ENCODE measurements at places on chromosomes 16 and 17.
A peak's percentile ranks its signal among the peaks of the same experiment; 100 is the strongest.

- no peak for DNase-seq
Measured at GRCh38 chr17:50180111-50180510, 14.3 kb downstream of the SGCA start.

DNA sequence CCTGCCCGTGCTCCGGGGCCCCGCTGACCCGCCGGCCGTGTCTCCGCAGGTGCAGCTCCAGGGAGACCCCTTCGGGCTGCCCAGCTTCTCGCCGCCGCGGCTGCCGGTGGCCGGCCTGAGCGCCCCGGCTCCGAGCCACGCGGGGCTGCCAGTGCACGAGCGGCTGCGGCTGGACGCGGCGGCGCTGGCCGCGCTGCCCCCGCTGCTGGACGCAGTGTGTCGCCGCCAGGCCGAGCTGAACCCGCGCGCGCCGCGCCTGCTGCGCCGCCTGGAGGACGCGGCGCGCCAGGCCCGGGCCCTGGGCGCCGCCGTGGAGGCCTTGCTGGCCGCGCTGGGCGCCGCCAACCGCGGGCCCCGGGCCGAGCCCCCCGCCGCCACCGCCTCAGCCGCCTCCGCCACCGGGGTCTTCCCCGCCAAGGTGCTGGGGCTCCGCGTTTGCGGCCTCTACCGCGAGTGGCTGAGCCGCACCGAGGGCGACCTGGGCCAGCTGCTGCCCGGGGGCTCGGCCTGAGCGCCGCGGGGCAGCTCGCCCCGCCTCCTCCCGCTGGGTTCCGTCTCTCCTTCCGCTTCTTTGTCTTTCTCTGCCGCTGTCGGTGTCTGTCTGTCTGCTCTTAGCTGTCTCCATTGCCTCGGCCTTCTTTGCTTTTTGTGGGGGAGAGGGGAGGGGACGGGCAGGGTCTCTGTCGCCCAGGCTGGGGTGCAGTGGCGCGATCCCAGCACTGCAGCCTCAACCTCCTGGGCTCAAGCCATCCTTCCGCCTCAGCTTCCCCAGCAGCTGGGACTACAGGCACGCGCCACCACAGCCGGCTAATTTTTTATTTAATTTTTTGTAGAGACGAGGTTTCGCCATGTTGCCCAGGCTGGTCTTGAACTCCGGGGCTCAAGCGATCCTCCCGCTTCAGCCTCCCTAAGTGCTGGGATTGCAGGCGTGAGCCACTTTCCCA is 5.9 kb downstream of the CTF1 start:
- peak; percentile 62 for DNase-seq

GRCh38 chr17:81706757-81707624 is 3.8 kb downstream of the MRPL12 start:
- DNase-seq = no peak

GRCh38 chr17:57337390-57337789 is 81.1 kb downstream of the MSI2 start:
- no peak for DNase-seq

GRCh38 chr16:20289571-20289970 is 37.7 kb downstream of the GP2 start:
- no peak for DNase-seq

DNA sequence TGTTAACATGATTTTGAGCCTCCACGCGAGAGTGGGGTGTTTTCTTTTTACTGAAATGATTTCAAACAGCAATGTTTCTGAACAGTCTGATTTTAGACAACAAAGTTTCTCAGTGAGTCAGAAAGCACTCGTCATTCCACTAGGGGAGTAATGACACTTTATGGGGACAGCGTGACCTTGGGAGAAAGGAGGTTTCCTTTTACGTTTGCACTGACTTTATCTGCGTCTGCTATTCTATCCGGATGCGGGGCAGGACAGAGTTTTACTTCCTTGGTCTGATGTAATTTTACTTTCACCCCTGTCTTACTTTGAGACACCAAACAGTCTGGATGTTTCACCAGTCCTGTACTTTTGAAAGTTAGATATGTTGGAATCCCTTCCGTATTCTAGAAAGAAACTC is 20.7 kb downstream of the SLC47A1 start:
- DNase-seq = no peak

GRCh38 chr16:19084139-19084538 is 16.7 kb downstream of the COQ7 start:
- DNase-seq = no peak

DNA sequence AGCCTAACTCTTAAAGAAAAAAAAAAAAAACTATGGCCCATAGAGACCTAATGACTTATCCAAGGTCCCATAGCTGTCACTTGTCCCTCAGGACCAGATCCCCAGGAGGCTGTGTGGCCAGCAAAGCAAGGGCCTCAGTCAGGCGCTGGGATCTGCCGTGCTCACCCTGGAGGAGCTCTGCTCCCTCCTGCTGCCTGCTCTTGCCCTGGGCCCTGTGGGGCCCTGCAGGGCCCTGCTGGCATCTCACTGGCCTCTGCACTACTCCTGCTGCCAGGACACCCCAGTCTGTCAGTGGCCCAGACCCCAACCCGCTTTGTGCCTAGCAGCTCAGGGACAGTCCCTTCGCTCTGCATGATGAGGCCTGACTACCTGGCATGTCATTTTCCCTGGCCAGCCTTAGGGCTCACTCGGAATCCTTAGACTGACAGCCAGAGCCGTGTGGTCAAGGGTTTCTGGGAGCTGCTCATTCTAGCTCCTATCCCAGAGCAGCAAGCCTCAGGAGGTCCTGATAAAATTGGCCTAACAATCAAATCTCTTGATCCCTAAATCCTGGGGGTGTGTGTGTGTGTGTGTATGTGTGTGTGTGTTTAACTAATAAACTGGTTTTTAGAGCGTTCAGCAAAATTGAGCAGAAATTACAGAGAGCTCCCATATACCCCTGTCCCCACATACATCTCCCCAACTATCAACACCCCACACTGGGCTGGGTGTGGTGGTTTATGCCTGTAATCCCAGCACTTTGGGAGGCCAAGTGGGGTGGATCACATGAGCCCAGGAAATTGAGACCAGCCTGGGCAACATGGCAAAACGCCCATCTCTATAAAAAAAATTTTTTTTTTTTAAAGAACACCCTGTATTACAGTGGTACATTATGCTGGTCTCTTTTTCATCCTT is 21.7 kb downstream of the KATNIP start:
- no peak for DNase-seq

- DNase-seq = no peak
Measured at GRCh38 chr17:57396511-57396921, 140.2 kb downstream of the MSI2 start.

DNA sequence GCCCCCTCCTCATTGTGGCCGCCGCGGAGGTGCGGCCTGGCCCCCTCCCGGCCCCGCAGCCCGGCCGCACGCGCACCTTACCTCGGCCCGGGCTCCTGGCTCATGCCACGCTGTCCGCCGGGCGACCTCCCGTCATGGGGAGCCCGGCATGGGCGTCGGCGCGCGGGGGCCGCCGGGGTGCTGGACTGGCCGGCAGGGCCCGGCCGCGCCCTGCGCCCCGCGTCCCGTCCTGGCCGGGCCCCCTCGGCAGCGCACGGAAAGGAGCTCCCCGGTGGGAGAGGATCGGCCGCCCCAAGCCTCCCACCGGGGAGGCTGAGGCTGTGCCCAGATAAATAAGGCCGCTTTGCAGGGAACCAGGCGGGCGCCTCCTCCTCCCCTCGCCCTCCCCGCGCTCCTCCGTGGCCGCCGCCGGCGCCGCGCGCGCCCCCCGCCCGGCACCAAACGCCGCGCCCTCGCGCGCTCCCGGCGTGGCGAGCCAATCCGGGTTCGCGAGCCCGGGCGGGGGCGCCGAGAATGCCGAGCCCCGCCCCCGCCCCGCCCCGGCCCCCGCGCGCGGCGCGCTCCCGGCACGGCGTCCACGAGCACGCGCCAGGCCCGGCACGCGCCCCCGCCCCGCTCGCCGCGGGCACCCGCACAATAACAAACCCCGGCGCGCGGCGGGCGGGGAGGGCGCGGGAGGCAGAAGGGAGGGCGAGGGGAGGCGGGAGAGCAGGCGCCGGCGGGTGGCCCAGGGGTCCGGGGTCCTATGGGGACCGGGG is at the start of gene FBXL16:
Gene FBXL16 (minus strand): TSS at position 371 of the 758 bp plus-strand sequence. CDS start 8,396 bp downstream, outside the sequence.
- DNase-seq = no peak

- no peak for DNase-seq
Measured at GRCh38 chr16:24101431-24101830, 154.7 kb upstream of the CACNG3 start.

DNA sequence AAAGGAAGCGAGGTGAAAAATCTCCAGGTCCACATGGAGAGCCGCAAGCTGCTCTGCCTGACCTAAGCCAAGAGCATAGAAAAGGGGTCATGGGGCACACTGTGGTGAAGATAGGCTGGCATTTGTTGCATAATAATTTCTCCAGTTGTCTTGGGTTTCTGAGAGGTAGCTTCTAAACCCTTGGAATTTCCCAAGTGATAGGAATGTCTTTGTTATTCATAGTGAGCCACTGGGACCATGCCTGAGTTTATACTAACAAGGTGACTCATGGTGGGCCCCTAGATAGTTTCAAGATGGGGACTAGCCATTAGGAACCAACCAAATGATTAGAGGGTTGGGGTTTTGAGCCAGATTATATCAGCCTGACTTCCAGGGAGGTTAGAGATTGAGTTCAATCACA is 25.6 kb downstream of the SOST start:
- DNase-seq = no peak

DNA sequence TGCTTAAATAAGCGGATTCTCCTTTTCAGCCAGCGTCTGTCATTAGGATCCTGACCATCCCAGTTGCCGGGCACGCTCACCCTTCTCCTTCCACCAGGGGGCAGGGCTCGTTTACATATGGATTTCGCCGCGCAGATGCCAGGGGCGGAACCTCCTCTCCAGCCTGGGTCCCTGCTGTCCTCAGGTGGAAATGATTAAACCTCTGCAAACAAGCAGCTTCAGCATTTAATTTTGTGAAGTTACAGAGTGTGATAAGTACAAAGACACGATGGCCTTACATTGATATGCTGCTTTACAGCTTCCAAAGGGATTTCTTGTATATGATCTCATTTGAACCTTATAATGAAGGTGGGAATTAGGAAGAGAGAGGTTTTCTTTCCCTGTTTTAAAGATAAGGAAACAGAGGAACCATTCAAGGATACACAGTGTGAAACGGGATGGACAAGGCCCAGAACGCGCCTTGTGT is 3.9 kb upstream of the KRT28 start:
- DNase-seq = no peak

GRCh38 chr16:24668481-24669061 is 60.9 kb upstream of the TNRC6A start:
- no peak for DNase-seq

GRCh38 chr16:337975-338575 is 14.4 kb downstream of the AXIN1 start:
- no peak for DNase-seq

DNA sequence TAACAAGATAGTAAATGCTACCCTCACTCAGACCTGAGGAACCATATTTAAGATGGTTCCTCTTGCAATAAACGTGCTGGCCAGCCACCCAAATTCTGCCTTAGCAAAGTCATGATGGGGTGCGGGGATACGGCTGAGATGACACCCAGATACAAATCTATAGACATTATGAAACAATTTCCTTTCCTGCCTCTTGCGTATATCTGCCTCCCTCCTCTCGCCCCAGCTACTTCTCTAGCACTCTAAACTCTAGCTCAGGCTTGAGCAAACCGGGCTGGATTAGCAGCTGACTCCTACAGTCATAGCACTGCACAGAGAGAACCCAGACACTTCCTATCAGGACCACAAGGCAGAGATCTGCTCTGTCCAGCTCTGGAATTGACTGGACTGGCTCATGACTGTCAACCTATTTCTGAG is 22.3 kb downstream of the CD300LF start:
- DNase-seq = no peak

GRCh38 chr17:48457080-48457836 is 27.2 kb upstream of the SKAP1 start:
- no peak for DNase-seq

DNA sequence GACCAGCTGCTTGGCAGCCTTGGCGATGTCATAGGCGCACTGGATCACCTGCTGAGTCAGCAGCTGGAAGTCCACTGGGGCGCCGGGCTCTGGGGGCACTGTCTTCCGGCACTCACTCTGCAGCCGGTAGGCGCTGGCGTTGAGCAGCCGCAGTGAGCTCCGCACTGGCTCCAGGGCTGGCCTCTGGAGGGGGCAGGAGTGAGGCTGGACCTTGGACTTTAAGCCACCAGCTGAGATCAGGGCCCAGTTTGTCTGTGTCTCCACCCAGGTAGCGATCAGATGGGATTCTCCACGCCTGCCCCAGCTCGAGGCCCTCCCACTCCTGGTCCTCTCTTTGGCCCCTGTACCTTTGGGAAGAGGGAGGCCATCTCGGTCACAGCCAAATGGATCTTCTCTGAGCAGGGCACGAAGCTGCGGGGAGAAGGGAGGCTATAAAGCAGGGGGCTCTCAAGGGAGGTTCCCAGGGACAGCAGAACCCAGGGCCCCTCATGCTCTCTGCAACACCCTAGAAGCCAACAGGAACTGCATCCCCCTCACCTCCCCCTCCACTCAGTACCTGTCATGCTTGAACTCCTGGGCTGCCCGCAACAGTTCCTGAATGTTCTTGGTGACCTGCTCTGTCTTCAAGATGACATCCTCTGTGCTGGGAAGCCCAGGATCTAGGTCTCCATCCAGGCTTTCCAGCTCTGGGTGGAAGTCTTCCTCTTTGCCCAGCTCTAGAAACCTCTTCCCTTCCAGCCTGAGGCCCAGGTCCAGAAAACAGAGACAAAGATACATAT is 6.4 kb downstream of the TP53I13 start:
- DNase-seq = no peak

DNA sequence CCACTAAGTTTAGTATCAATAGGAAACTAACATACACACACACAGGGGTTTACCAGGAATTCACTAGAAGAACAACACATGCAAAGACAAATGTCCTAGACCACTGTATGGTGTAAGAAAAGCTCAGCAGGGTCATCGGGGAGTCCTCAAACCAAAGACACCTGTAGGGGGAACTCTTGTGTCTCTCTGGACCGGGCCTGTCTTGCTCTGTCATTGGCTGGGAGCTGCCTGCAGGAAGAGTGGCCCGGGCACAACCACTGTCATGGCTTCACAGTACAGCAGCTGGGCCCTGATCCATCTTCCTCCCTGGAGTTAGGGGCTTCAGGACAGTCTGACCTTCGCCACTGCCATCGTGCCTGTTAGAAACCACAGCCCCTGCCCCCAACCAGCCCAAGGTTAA is 263.6 kb upstream of the DYNLRB2 start:
- no peak for DNase-seq

GRCh38 chr17:80621335-80621996 is 76.8 kb downstream of the RPTOR start:
- no peak for DNase-seq

- no peak for DNase-seq
Measured at GRCh38 chr17:5898406-5898805, 171.8 kb upstream of the WSCD1 start.

Data from left renal cortex interstitium (tissue), 4 donors.